ENCODE measurements at places on chromosomes 11 and 22.

- no peak for DNase-seq
These were observed 10.8 kb upstream of the HSPA8 start for GRCh38 chr11:123072762-123073161.

DNA sequence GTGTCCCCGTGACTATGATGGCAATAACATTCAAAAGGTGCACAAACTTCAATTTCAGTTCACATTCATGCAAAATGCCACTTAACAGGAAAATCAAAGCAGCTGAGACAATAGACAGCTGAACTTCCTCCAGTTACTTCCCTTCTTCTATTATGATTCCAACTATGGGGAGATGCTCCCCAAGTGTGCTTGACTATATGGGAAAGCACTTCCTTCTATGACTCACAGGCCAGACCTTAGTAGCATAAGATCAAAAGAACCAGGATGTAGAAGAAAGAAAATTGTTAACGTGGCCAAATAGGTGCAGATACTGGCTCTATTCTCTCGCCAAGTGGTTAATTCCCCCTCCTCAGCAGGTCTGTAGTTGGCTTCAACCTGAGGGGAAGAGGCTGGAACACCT lies 7.8 kb upstream of the FAT3 start:
- no peak for DNase-seq

DNA sequence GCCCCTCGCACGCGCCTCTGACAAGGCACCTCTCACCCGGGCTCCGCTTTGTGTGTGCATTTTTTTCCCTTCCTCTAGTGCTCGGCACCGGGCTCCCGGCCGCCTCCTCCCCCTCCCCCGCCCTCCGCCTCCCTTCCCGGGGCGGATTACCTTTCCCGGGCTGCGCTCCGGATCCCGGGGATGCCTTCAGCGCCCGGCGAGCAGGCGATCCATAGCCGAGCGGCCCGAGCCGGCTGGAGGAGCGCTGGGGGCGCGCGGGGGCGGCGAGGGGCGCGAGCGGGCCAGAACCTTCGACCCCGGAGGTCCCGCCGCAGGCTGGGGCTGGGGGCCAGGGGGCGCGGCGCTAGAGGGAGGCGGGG lies 282 bp downstream of the MPPED2 start:
- no peak for DNase-seq

DNA sequence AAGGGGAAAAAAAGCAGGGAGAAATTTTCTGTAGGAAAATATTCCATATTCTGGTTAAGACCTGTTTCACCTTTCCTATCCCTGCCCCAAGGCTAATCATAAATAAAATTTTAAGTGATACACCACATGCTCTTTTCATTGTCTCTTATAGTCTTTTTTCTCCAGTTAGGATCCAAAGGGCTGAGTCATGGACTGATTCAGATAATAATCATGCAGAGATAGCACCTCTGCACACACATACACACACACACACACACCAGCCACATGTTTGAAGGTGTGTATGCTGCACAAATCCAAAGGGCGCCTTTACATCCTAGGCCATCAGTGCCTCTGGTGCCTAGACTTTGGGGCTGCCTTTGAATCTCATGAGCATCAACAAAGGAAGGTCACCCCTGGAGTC lies 35.5 kb upstream of the CWF19L2 start:
- no peak for DNase-seq

DNA sequence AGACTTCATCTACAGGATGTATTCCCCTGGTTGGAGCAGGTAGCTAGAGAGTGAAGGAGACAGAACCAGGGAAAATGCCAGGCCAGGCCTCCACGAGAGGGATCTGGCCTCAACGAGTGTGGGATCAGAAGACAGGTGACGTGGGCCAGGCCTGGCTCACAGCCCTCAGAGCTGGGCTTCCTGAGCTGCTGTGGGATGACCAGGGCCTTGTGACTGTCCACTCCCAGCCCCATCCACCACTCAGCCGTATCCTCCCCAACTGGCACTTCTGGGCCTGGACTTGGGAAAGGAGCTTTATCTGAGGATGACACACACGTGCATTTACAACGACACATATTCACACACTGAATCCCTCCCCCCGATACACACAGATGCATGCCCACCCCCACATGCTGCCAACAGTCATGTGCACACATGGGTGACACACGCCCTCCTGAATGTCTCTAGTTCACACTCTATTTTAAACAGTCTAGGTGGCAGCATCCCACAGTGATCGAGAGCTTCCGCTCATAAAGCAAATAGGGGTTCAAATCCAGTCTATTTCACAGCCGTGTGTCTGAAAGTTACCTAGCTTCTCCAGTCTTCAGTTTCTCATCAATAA lies 93.1 kb downstream of the TP53I11 start:
- DNase-seq = no peak

- DNase-seq = no peak
These were observed 43.8 kb downstream of the CHRDL2 start for GRCh38 chr11:74687237-74688023.

DNA sequence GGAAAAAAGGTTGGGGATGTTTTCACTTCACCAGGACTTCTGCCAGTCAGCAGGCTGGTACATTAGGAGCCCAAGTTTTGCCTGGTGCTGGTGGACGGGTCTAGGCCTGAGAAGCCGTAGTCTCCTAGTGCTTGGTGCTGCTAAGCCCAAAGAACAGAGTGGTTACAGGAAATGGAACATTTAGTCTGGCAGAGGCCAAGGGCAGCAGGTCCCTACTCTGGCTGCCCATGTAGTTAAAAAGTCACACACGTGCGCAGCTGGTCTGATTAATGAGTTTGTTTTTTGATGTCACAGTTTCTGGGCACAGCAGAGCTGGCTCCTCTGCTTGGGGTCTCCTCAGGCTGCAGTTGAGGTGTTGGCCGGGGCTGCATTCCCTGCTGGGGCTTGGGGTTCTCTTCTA lies 20.6 kb downstream of the BCR start:
- no peak for DNase-seq

DNA sequence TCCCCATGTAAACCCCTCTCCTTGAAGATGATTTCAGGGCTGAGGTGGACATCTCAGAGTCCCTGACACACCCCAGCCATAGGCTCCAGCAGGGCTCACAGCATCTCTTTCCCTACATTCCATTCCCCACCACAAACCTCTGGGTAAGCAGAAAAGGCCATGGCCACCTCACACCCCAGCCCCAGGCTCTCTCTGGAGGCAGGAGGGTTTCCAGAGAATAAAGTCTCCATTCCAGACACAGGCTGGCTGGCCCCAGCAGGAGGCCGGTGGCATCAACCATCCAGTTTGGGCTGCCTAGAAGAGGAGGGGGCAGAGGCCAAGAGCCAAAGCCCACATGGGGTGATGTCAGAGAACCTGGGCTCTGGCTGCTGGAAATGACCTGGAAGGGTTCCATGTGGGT lies 61.4 kb downstream of the TP53I11 start:
- no peak for DNase-seq

- no peak for DNase-seq
These were observed 13.2 kb upstream of the SCUBE2 start for GRCh38 chr11:9104580-9104979.
